OCI-M1 (cell line): ENCODE measurements at places on chromosomes 13 and 19.

DNA sequence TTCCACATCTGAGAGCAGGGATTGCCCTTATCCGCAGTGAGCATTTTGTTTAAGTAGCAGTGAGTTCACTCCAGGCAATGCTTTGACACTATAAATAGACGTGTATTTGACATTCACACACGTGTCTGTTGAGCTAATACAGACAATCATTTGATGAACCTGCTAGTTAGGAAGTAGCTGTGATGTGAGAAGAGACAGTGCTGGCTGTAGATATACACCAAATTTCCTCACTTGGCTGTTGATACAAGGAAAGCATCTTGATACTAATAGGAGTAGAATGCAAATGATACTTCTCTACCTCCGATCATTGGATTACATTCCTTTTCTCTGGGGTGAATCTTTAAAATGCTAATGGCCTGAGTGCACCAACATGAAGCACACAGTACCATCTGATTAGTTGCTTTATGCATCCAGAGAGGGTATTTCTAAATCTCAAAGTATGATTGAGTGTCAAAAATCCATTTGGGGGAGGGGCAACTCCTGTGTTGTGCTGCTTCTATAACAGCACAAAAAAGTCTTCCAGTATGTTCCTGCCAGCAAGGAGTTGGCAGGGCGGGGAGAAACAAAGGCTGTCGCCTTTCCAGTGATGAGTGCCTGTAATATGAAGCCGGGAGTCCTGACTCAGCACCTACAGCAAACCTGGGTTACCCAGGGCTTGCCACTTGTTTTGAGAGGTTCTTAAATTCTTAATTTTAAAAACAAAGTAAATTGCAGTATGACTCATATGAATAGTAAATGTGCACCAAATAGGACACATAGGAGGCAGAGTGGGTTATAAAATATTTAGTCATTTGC, 7.0 kb downstream of the CUL4A start:
- DNase-seq = peak; percentile 56

GRCh38 chr13:101919541-101920181, 467.2 kb downstream of the ITGBL1 start:
- DNase-seq = peak; percentile 17

DNA sequence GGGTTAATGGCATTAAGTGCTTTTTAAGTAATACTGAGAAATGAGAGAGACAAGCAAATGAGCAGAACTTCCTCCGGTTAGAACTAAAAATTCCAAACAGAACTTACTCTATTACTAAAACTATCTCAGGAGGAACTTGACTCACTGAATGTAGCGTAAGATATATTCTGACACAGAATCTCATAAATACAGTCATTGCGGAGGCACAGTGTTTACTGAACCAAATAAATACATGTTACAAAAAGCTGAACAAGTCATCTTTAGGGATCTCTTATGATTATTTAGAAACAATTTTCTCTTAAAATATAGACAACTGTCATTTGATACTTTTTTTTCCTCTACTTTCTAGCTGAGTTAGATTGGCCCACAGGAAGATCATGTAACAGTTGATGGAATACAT, 283.1 kb downstream of the KLF12 start:
- DNase-seq = no peak

DNA sequence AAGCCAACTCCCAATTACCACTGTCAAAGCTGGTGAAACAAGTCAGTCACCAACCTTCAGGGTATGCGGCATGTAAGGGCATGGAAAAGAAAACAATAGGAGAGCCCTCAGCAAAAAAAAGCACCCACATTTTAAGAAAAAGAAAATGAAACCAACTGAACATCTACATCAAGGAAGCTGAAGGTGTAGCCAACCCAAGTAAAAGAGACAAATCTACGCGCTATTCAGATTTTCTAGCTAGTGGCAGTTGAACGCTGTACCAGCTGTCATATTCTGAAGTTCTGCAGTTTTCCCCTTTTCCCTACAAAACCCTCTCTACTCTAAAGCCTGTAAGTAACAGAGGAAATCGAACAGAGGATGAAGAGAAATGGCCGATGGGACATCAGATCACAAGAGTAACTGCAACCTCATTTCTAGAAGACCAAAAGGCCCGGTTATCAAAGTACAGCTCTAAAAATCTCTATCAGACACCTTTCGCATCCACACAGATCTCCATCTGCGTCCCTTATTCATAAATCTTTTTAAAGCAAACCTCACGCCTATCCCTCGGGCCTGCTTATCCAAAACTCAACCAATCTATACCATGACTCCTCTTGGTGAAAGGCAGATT, 1.4 kb downstream of the MYCBP2 start:
- DNase-seq = peak; percentile 69

GRCh38 chr19:54231077-54231931, 8.5 kb upstream of the LILRB3 start:
- DNase-seq = peak; percentile 94

DNA sequence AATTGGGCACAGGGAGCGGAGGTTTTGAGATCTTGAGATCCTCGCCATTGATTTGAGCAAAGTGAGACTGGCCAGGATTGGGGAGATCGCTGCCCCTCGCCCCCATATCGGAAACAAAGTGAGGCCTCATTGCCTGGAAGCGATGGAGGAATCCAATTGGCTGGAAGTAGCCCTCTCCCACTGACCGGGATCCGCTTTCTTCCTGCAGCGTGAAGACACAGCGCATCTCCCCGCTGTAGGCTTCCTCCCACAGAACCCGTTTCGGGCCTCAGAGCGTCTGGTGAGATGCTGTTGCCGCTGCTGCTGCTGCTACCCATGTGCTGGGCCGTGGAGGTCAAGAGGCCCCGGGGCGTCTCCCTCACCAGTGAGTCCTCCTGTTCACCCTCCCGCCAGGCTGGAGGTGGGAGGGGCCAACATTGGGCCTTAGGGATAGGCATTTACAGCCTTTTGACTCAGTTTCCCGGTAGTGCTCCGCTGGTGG, 438 bp downstream of the PRKCSH start:
- peak; percentile 83 for DNase-seq

GRCh38 chr13:97057176-97057575, 62.9 kb upstream of the OXGR1 start:
- no peak for DNase-seq

- DNase-seq = no peak
Observed at GRCh38 chr13:98622931-98623331, 46.0 kb upstream of the STK24 start.

DNA sequence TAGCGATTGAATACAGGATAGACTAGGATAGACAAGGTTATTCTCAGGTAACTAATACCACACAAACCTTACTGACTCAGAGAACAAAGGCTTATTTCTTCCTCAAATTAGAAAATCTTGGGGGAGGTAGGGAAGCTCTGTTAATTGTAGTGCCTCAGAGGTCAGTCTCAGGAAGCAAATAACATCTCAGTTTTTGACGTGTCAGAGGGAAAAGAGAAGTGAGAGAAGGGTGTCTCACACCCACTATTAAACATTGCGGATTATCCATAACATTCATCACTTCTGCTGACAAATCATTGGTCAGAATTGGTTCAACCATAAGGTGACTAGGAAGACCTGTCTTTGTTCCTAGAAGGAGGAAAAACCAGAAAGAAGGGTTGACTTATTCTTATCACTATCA, 579.4 kb upstream of the MIR17HG start:
- DNase-seq = no peak

DNA sequence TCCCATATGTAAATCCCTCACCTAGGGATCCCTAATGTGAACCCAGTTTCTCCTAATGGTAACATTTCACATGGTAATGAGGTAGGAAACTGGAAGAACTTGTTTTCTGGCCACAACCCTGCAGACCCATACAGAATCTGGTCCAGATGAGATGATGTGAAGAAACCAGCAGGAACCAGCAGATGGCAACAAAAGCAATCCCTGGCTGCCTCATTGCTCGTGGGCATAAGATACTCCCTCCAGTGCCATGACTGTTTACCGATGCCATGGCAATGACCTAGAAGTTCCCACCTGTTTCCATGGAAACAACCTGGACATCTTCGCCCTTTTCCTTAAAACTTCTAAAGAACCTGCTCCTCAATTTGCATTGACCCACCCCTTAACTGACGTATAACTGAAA, 1.4 kb upstream of the CD209 start:
- peak; percentile 39 for DNase-seq

DNA sequence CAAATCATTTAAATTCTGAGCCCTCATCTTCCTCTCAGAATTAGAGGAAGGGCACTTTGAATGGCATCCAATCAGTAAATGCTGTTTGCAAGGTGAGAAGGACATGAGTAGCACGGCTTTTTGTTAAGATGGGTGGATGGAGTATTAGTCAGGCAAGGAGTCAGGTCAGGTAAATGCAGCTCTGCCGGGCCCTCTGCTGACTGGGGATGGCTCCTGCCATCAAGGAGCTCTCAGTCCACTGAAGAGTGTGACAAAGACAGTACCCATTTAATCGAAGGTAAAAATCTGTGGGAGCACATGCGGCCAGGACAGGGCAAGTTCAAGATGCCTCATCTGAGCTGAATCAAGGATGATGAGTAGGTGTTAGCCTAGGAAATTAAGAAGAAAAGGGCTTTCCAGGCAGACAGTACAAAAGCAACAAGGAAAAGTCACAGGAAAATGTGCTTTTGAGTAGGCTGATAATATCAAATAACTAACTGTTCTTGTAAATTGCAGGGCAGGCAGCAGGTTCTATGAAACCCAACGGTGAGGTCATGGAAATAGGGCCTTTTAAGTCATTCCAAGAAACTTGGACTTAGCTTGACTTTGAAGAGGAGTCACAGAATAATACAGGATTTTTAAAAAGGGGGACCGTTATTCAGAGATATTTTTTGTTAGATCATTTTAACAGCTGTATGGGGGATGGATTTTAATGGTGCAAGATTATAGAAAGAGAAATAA, 670.5 kb upstream of the ARGLU1 start:
- no peak for DNase-seq

GRCh38 chr19:1647501-1648458, 4.6 kb downstream of the TCF3 start:
- no peak for DNase-seq

- no peak for DNase-seq
Observed at GRCh38 chr19:56504581-56504980, 3.1 kb upstream of the ZNF471 start.

GRCh38 chr19:18699403-18700054, 16.0 kb downstream of the CRTC1 start:
- no peak for DNase-seq

DNA sequence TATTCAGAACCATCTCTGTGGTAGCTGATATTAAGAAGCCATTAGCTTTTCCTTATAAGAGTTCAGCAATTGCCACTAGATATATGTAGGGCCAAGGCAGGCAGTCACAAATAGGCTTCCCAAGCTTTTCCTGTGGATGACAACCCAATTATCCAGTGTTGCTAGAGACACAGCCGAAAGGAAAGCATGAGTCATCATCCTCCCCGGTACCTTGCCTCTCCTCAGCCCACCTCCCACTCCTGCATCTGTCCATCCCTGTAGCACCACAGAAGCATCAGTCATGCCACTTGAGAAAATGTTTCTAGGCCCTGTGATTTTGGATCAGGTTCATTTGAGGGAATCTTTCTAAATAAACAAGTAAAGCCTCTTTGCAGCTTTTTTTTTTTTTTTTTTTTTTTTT, 204.3 kb downstream of the DNAJC15 start:
- no peak for DNase-seq

GRCh38 chr19:45554481-45554880, 30.1 kb downstream of the OPA3 start:
- no peak for DNase-seq

DNA sequence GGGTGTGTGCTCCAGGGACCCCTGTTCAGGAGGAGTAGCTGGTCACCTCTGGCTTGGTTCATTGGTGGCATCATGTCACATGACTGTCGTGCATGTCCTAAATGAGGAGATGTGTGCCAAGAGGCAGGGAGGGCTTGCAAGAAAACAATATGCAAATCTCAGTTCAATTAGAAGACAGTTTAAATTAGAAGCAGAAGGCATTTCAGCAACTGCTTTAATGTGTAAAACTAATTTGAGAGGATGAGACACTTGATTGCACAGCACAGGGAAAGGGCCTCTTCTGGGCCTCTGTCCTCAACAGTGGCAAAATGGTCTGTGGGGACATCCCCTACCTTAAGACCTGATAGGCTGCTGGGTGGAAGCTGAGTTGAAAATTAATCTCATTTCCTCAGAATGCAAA, 54.6 kb downstream of the SPATA13 start:
- no peak for DNase-seq

DNA sequence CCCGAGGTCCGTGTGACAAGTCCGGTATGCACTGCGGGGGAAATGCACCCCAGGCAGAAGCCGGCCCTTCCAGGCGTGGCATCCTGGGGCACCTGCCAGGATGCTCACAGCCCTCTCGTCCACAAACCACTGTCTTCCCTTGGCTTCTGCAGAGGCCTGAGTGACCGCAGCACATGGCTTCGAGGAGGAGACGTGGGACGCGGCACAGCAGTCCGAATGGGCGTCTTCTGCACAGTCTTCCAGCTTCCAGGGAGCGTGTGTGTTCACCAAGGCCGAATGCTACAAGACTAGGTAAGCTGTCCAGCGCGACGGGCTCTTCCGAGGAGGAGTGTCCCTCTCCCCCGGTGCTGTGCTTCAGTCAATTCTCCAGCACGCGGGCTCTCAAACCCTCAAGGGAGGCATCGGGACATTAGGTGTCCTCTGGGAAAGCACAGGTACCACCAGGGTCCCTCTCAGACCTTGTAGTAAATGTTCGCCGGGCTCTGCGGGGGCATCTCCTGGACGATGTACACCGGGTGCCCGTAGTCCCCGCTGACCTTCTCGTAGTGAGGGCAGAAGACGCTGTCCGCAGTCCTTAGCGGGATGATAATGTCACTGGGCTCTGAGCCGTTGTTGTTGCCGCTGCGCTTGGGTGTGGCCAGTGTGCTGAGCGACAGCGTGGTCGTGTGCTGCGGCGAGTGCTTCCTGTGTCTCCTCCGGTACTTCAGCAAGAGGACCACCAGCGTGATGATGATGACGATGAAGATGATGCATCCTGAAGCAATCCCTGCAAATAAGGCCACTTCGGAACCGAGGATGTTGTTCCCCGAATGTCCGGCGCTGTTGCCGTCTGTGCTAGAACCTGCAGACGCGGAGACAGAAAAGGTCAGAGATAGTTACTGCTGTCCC, 42.6 kb downstream of the EFNB2 start:
- DNase-seq = no peak

GRCh38 chr13:47326061-47326460, 429.2 kb upstream of the HTR2A start:
- no peak for DNase-seq

GRCh38 chr19:17214508-17215126, 540 bp upstream of the USE1 start:
- DNase-seq = peak; percentile 63

GRCh38 chr13:104296286-104296685, 1230.1 kb upstream of the SLC10A2 start:
- no peak for DNase-seq

DNA sequence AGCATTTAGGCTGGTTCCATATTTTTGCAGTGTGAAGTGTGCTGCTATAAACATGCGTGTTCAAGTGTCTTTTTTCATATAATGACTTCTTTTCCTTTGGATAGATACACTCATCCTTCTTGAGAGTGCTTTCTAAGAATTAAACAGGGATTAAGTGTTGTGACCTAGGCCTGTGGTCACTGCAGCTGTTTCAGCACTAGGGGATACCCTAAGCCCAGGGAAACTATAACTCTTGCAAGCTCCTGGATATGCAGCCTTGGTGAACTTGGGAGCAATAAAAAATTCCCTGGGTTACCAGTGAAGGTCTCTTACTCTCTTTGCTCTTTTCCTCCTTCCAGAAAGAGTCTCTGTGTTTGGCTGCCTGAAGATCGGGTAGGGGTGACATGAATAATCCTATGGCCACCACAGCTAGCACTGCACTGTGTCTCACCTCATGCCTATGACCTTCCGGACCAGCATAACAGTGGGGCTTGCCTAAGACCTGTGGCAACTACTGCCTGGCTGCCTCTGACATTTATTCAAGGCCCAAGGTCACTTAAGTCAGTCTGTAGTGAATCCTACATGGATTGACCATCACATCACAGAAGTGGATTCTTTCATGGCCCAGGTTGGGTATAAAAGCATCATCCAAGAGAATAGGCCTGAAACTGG, 799.7 kb downstream of the DACH1 start:
- peak; percentile 12 for DNase-seq
